Kidney tubule cell (primary cell): ENCODE measurements at places on chromosomes 12 and 14.

DNA sequence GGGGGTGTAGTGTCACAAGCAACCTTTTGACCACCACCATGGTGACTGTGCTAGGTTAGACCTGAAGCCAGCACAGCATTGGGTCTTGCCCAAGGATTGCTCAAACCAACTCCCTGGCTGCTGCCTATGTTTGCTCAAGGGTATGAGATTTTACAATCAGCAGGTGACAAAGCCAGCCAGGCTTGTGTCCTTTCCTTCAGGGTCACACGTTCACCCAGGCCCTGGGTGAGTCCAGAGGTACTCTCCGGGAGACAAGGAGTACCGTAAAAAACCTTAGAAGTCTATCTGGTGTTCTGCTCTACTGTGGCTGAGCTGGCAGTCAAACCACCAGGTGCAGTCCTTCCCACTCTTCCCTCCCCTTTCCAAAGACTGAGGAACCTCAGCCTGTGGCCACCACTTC, 238.9 kb upstream of the MIS18BP1 start:
- no peak for DNase-seq

GRCh38 chr12:85559536-85559935, 276.7 kb downstream of the RASSF9 start:
- no peak for DNase-seq

DNA sequence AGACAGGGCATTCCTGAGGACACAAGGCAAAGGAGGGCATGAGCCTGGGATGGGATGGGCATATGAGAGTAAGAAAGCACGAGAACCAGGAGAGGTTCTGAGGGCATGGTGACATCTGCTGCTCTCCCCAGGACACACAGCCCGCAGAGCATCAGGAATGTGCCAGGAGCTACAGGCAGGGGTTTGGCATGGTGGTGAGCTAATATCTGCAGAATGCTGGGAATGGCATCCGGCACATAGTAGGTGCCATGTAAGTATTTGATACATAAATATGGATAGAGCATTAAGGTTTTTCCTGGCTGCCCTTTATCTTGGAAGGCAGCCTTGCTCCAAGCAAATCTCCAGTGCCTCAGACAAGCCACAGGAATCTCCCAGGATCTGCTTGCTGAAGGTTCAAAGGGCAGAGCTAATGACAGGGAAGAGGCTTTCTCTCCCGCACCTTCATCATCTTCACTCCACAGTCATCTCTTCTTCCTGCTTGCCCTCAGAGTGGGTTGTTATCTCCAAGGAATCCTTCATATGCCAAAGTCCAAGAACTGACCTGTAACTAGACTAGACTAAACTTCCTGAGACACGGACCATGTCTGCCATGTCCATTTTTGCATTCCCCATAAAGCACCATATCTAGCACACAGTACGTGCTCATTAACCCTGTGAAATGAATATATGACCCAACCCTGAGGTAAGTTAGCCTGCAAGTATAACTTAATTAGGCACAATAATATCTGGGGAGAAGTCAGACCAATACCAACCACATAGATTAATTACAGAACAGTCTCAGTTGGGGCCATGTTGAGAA, 62.0 kb upstream of the SCN8A start:
- DNase-seq, result peak; percentile 44

DNA sequence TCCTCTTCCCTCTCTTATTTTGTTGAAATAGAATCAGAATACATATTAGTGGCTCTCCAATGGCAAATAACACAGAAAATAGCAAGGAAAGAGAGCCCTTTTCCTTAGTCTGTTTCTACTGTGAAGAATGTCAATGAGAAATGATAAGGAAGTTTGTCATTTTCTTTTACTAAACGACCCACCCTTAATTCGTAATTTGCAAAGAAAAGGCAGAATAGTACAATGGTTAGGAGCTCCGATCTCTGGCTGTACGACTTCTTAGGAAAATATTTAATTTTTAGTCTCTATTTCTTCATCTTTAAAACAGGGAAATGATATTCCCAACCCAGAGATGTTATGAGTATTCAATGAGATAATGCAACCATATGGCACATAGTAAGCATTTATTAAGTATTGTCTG, 6.0 kb downstream of the PAX9 start:
- no peak for DNase-seq

DNA sequence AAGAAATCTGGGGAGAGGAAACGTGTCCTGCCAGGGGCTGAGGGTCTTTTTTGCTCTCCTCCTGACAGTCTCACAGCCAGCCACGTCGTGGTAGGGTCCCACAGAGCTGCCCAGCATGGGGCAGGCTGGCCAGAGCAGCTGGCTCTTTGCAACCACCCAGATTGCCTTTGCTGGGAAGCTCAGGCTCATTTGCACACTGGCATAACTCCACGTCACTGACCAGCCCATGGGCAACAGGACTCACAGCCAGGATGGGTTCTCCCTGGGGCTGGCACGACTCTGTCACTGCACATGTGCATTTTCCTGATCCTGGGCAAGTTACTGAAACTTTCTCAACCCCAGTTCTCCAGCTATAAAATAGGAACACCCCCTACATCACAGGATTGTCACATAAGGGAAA, 242.2 kb downstream of the DPF3 start:
- DNase-seq, result no peak

- DNase-seq, result peak; percentile 82
Measured at GRCh38 chr14:52951681-52952554, 1.1 kb upstream of the FERMT2 start.

DNA sequence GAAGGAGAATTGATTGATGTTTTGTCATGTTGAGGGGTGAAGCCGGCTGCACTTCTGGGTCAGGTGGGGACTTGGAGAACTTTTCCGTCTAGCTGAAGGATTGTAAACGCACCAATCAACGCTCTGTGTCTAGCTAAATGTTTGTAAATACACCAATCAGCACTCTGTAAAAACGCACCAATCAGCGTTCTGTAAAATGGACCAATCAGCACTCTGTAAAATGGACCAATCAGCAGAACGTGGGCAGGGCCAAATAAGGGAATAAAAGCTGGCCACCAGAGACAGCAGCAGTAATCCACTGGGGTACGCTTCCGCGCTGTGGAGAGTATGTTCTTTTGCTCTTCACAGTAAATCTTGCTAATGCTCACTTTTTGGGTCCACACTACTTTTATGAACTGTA, 384.1 kb downstream of the FOXG1 start:
- no peak for DNase-seq

- DNase-seq, result peak; percentile 4
Measured at GRCh38 chr12:92338671-92339070, 193.0 kb upstream of the BTG1 start.

DNA sequence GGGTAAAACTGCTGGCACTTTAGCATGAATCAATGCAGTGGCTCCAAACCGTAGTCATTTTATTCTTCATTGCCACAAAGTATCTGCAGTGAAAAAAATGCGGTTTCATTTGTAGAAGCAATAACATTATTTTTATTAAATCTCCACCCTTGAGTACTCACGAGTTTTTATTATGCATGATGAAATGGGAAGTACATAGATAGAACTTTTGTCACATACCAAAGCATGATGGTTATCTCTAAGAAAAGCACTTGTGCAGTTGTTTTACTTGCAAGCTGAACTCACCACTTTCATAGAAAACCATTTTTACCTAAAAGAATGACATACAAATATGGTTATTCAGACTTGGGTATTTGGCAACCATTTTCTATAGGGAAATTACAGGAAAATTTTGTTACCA, 90.3 kb downstream of the PELI2 start:
- no peak for DNase-seq
